NCI-H1048 (cell line): ENCODE measurements at places on chromosomes 16 and 17.

GRCh38 chr16:67661886-67662652 is 1.3 kb downstream of the PARD6A start:
- DNase-seq = no peak

DNA sequence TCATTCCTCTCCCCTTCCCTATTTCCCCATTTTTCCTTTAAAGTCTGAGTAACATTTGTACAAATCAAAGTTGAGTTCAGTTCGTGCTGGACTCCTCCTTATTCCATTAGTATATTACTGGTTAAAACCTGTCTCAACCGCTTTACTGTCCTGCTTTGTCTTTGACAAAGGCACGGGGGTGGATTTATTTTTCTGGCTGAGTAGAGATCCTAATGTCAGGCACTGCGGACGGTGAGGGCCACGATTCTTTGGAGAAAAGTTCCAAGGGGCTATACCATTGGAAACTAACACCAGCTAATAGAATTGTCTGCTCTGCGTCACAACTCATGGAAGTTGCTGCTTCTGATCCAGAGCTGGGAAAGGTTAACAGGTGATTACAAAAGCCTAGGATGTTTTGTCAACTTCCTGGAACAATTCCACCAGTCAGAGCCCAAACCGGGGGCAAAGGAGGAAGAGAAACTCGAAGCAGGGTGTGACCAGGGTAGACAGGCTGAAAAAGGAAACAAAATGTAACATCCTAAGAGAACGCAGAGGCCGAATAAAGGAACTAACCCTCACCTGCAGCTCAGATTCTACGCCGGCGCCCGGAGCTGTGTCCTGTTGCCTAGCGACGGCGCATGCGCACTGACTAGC is 12.4 kb downstream of the TAT start:
- no peak for DNase-seq

- no peak for DNase-seq
These were observed 66.9 kb downstream of the PLXDC1 start for GRCh38 chr17:39084558-39084957.

DNA sequence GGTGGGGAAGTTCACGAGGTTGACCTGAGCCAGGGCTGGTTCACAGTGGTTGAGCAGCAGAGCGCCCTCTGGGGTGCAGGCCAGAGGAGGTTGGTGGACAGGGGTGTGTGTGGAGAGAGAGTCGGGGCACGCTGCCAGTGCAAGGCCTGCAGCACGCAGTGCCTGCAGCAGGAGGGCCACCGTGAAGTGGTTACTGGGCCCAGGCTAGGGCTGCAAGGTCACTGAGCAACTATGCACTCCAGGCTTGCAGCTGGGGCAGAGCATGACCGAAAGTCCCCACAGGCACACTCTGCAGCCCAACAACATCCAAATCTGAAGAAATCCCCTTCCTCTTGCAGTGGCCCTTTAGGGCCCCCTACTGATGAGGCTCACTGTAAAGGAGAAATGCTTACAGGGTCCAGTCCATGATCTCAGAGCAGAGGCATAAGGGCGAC is 89.1 kb upstream of the NOL11 start:
- DNase-seq = no peak

- no peak for DNase-seq
These were observed 54.6 kb downstream of the ACTG1 start for GRCh38 chr17:81457917-81458555.

DNA sequence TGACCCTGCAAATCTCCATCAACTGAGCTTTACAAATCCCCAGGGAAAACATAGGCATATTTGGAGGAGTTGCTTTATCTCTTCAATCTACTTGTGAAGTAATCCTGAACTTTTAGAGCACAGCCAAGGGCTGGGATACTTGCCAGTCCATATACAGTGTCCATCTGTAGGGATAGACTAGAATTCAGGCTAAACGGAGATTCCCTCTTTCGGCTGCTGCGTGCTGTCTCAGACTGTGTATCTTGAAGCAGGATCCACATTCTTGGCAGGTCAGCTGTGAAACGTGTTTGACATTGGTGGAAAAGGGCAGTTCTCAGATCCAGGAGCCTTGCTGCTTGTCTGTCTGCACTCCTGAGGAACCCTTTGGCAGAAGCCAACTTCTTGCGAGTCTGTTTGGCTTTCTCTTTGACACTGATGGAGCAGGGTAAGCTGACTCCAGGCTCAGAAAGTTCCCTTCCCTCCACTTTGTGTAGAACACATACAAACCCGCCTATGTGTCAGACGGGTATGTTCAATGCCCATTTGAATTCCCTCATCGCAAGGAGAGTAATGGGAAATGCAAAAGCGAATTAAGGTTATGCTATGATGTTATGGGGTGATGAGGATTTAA is 221.8 kb downstream of the MAP2K4 start:
- no peak for DNase-seq

DNA sequence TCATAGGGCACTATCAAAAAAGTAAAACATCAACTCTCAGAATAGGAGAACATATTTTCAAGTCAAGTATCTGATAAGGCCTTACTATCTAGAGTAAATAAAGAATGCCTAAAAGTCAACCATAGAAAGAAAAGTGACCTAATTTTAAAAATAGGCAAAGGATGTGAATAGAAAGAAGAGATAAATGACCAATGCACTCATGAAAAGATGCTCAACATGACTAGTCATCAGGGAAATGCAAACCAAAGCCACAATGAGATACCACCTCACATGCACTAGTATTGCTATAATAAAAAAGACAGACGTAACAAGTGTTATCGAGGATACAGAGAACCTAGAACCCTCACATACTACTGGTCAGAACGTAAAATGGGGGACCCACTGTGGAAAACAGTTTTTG is 90.8 kb downstream of the DYNLRB2 start:
- DNase-seq = no peak

DNA sequence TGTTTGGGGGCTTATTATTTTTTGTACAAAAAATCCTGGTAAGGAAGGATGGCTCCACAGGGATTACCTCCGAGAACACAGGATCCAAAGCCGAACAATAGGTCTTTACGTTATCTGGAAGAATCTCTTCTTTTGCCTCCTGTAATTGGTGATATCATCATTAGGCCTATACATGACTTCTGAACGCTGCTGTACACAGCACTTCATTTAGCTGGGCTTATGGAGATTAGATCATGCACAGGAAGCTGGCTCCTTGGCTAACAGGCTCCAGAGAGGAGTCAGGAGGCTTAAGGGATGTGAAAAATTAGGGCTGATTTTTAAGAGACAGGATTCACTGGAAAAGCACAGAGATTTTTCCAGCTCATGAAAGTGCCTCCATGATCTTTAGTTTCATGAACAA is 54.7 kb downstream of the TANGO6 start:
- DNase-seq = no peak

GRCh38 chr16:71758293-71758760 is 33.8 kb upstream of the PHLPP2 start:
- DNase-seq = no peak

DNA sequence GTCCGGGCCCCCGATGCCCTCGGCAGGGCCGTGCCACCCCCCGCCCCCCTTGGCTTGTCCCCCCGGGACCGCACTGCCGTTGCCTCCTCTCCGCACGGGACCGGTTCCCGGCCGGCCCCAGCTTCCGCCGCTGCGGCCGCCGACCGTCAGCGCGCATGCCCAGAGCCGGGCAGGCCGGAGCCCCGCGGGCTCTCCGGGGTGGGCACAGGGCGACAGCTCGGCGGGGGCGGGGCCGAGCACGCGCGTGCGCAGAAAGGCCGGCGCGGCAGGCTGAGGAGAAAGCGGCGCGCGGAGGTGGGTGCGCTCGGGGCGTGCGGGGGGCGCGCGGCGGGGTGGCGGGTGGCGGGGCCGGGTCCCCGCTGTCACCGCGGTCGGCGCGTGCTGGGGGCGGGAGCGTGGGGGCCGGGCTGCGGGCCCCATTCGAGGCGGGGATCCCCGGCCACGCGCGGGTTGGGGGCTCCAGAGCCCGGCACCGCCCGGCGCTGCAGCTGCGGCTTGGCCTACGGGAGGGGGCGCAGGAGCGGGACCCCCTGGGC is at the start of gene TBC1D24:
Gene TBC1D24, plus strand, starts transcription at position 251 of the 536 bp plus-strand sequence. CDS start 21,022 bp downstream, outside the sequence.
- peak; percentile 27 for DNase-seq

DNA sequence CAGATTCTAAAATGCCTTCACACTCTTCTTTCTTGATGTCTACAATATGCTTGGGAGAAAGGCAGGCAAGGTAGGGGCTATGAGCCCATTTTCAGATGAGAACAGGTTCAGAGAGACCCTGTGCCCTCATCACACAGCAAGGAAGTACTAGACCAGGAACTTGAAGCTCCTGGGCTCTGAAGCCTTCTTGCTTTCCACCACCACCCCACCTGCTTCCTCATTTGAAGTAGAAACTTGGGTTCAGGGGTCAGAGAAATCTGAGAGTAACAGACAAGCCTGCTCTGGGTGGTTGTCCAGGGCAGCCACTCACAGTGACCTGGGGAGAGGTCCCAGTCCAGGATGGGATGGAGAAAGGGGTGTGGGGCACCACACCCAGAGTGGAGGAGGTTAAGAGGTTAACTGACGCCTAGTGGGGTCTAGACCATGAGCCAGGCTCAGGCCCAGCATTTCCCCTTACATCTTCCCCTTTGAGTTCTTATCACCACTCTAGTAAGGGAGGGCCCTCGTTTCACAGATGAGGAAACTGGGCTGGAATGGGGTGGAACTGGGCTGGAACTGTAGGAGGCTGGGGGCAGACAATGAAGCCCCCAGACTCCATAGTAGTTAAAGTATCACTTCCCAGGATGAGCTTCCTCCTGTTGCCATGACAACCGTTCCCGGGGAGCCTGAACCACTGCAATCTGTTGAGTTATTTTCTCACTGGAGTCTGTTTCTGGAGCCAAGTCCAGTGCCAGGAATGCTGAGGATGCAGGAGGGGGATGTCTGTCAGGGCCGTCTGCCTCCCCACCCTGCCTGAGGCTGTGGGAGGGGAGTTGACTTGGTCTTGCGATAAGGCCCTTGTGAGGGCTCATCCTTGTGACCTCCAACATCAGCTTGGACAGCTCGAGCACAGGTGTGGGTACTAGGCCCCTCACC is 16.2 kb upstream of the PHF12 start:
- no peak for DNase-seq

DNA sequence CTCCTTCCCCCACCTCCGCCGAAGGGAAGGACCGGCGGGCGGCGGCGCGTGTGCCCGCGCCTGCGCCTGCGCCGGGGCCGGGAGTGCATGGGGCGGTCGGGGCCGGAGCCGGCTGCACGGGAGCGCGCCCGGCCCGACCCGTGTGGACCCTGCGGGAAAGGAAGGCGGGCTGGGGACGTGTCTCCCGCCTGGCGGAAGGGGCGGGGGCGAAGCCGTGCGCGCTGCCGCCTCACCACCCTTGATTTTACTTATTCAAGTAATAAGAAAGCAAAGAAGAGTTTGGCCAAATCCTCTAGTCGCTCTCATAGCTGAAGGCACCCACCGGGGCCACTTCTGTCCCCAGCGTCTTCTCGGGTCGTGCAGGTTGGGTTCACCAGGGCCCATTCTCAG is 596 bp upstream of the PFN1 start:
- peak; percentile 79 for DNase-seq

- no peak for DNase-seq
These were observed 3.0 kb upstream of the BAHCC1 start for GRCh38 chr17:81391936-81392908.

DNA sequence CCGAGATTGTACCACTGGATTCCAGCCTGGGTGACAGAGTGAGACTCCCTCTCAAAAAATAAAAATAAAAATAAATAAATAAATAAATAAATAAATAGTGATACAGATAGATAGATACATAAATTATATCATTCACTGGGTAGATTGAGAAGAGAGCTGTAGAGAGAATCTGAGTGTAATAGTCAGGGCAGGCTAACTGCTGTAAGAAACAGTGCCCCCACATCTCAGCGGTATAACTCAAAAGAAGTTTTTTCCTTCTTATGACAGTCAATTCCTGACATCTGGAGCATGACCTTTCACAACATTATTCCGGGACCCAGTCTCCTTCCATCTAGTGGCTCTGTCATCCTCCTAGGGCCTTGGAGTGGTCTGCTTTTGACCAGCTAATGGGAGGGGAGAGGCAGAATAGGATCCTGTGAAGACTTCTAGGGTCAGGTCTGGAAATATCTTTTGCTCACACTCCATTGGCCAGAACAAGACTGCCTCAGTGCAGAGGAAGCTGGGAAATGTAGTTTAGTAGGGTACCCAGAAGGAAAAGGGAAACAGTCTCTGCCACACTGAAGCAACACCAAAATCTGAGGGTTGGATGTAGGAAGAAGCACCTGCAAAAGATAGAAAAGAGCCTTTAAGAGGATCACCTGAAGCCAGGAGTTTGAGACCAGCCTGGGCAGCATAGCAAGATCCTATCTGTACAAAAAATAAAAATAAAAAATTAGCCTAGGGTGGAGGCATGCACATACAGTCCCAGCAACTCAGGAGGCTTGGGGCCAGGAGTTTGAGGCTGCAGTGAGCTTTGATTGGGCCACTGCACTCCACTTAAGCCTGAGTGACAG is 3.0 kb upstream of the QPRT start:
- DNase-seq = no peak

DNA sequence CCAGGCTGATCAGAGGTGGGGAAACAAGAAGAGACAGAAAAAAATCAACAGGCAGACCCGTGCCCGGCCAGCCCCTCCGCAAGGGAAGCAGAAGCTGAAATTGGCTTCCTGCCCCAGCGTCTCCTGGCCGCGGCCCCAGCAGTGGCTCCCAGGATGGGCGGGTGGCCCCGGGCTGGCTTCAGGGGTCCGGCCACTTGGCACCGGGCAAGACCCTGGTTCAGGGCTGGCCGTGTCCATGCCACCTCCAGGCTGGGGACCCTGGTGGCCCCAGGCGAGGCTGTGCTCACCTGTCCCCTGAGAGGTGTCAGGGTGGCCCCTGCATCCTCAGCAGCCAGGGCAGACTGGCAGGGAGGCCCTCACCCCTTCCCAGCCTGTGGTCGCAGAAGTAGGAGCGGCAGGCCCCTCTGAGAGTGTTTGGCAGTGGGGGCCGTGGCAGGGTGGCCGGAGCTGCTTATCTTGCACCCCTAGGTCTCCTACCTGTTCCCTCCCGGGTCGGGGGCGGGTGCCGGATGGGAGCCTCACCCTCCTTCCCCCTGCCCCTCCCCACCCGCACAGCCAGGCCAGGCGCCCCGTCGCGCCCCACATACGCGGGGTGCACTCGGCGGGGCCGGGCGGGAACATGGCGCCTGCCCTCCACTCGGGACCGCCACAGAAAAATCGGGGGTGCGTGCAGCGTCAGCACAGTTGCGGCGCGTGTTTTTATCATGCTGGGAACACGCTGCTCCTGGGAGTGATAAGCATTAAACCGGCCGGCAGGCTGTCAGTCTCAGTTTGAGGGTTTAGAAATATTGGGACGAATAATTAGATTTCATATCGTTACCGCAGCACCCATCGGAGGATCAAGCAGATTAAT is 46.7 kb upstream of the ZC3H18 start:
- DNase-seq = no peak

DNA sequence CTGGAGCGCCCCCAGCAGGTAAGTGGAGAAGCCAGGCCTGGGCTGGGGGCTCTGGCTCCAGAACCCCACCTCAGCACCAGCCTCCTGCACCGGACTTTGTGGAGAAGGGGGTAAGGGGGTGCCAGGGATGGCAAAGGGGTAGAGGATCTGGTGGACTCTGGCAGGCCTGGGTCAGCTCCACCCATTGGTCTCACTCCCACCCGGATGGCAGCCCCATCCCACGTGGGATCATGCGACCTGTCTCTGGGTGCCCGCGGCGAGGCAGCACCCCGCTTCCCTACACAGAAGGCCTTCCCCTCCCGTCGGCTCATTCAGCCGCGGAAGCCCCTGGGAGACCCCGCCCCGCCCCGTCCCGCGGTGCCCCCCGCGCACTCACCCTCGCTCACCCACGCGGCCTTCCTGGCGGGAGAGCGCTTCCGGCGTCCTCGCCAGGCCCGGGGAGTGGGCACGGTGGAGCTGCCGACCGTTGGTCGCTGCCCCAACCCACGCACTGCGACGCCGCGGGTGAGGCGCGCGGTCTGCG is 498 bp upstream of the PLEKHG4 start:
- no peak for DNase-seq

- no peak for DNase-seq
These were observed 13.4 kb upstream of the SMIM36 start for GRCh38 chr17:55524440-55525220.
